ENCODE measurements at places on chromosomes 6 and 20. TPM values are rescaled to one million over a fixed set of nuclear protein-coding genes. Genes with fewer than 3 reads are reported as not detected.

HTR1B gene
- not detected for total RNA-seq

POPDC3 gene
- 30.1 TPM for total RNA-seq

ARMH2 gene
- total RNA-seq, result not detected

LY6G6C gene
- not detected for total RNA-seq

WFDC12 gene
- not detected for total RNA-seq

MACROD2 gene
- total RNA-seq, result 1.1 TPM

Data from A549 treated with CpdA at 1 μM for 4 hours (cell line).